DMS153 (cell line): ENCODE measurements at places on chromosomes 3 and 15.

- DNase-seq: peak; percentile 7
Measured at GRCh38 chr15:62549345-62549970, 384.4 kb upstream of the C2CD4B start.

DNA sequence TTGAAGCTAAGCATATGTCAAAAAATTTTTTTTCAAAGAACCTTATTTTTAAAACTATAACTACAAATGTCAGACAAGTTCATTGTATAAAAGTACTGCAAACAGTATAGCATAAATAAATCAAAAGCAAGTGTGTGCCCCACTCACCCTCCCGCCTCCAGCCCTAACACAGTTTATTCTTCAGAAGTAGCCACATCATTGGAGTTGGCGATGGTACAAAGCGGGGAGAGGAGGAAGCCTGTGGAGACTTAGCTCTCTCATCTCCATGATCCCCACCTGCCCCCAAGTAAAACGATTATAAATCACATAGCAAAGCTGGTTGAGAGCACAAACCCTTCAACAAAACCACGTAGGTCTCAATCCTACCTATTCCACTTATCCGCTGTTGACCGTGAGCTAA lies 33.6 kb downstream of the FOXP1 start:
- DNase-seq: no peak

DNA sequence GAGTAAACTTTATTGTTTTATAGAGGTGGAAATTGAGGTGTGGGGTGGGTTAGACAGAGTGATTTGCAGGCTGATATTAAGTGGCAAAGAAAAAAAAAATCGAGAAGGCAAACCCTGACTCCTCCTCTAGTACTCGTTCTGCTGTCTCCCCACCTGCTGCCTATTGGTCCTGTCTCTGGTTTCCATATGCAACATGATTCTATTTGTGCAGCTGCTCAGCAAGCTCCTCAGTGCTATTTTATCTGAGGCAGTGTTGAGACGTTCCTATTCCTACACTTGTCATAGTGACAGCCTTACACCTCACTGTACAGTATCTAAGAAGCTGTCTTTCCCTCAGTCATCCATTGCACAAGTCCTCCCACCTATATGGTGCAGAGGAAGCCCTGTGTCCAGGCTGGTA lies 45.1 kb downstream of the RSL24D1 start:
- no peak for DNase-seq

- DNase-seq: no peak
Measured at GRCh38 chr3:21407743-21408142, 343.3 kb downstream of the ZNF385D start.

DNA sequence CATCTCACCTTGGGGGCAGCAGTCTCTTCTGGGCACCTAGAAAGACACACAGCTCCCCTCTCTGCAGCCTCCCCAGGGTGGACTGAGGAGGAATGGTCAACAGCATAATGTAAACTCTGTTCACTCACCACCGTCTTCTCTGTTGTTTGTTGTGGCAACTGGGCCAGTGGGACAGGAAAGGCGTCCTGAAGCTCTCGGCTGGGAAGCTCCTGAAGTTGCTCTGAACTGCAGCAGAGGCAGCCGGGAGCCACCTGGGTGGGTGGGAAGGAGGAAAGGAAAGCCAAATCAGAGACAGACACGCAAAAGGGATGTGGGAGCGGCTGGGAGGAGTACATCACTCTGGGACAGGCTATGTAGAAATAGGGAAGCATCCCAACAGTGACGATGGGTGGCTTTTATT lies 52.7 kb downstream of the MYLK start:
- DNase-seq: no peak

DNA sequence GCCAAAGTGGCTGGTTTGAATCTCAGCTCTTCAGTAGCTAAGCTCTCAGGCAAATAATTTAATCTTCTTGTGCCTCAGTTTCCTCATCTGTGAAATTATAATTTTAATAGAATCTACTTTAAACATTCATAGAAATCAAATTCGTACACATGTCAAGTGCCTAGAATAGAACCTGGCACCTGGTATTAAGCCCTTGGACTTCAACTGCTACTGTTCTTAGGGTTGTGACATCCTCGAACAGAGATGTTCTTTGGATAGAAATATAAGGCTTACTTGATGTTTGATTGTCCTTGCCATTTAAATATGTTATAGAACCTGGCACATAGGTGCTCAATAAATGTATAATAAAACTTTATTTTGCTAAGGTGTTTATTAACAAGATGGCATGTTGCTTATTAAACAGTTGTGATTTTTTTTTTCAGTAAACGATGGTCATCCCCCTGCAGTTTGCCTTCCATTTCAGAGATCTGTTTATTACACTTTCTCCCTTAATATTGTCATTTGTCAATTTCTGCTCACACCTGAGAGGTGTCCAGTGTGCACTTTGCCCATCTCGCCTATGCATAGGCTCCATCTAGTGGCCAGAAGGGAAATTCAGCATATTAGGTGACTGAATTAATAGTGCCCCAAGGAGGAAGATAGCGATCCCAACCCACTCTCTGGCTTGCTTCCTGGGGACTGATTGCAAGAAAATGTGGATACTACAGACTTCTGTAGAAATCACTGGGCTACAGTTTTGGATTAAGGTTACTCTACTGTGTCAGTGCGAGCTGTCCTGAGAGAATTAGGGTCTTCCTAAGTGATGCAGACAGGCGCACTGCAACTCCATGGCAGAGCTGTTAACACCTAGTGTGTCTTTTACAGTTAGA lies 10.7 kb downstream of the IGF1R start:
- no peak for DNase-seq

DNA sequence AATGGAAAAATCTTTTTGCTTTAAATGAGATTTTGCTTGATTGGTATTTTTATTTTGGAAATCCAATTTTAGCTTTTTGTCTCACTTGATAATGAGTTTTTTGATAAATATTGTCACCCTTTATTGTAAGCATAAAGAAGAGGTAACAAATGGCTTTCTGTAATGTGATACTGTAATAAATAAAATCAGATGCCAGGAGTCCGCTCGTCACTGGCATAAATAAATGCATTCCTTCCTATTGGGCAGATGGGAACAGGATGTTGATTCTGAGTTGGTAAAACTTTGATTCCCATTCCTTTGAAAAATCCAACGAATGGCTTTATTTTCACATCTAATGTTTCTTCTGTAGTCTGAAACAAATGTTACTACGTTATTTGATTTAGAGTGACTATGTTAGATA lies 59.9 kb downstream of the CACNA2D3 start:
- DNase-seq: no peak

GRCh38 chr15:61034678-61035291 lies 194.3 kb downstream of the RORA start:
- DNase-seq: no peak

DNA sequence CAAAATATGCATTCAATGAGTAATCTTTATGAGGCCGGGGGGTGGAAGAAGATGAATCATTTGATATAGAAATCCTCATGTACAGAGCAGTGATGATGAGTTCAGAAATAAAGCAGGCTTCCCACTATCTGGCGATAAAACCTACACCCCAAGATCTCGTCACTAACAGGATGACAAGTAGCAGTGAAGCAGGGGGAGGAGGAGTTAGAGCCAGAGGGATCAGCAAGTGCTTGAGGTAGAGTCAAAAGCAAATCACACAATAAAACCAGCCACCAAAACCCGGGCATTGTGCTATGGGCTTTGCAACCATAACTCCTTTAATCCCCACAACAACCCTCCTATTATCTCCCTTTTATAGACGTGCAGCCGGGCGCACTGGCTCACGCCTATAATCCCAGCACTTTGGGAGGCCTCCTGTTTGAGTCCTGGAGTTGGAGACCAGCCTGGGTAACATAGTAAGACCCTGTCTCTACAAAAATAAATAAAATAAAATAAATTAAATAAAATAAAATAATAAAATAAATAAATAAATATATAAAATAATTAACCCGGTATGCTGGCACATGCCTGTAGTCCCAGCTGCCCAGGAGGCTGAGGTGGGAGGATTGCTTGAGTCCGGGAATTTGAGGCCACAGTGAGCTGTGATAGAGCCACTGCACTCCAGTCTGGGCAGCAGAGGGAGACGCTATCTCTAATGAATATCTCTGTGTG lies 53.0 kb downstream of the STARD5 start:
- DNase-seq: no peak

- DNase-seq: no peak
Measured at GRCh38 chr3:193023218-193023617, 105.6 kb upstream of the MB21D2 start.

DNA sequence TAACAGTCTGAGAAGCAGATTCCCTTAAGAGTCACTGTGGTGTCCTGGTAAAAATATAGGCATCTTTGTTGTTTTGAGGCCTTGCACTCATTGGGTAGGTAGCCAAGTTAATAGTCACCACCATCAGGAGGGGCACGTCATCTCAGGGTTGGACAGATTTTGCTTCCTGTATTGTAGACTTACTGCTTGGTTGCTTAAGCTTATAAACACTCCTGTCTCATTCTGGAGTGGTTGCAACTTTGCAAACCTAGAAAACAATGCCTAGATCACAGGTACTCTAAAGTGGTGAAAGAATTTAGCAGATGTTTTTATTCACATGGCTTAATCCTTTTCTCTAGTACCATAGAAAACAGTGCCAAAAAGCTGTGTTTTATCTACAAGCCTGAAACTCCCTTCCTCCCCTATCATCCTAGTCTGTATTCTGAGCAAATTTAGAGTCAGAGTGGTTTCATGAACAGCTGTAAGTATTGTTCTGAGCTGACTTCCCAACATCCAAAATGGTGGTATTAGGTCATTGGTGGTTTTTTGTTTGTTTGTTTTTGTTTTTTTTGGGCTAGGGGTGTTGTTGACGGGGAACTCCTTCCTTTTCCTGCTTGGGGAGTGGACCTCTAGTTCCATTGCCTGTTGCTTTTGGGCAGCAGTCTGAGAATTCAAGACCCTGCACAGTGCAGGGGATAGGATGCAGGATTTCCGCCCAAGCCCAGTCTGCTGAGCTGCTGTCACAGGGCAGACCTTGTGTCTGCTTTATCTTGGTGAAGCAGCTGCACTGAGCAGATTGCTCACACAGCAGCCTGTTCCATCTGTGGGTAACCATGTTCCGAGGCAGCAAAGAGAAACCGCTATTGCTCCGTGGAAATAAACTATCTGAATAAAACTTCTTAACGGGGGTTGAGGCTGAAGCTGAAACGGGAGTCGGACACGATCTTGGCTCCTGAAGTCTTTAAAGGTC lies 202.0 kb downstream of the AKAP13 start:
- no peak for DNase-seq

- no peak for DNase-seq
Measured at GRCh38 chr3:160343132-160343531, 55.9 kb downstream of the IFT80 start.

- DNase-seq: no peak
Measured at GRCh38 chr3:148078658-148079057, 619.0 kb upstream of the AGTR1 start.

DNA sequence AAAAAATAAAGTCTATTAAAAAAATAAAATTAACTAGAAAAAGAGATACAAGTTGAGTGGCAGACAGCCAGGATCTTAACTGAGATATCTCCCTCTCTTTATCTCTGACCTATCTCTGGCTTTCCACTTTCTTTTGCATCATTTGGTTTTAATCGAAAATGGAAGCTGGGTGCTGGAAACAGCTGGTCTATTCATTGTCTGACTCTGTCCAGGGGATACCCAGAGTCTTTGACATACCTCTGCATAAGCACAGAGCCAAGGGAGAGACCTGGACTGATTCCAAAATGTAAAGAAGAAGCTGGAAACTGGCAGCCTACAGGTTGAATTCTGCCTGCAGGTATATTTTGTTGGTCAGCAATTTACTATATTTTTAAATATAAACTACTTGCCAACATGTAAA lies 29.6 kb upstream of the CRBN start:
- DNase-seq: no peak
